ENCODE measurements at places on chromosomes 5 and 9.

- no peak for DNase-seq
Observed at GRCh38 chr9:134497283-134497860, 144.2 kb upstream of the COL5A1 start.

- no peak for DNase-seq
Observed at GRCh38 chr5:1125030-1125357, 13.1 kb upstream of the SLC12A7 start.

DNA sequence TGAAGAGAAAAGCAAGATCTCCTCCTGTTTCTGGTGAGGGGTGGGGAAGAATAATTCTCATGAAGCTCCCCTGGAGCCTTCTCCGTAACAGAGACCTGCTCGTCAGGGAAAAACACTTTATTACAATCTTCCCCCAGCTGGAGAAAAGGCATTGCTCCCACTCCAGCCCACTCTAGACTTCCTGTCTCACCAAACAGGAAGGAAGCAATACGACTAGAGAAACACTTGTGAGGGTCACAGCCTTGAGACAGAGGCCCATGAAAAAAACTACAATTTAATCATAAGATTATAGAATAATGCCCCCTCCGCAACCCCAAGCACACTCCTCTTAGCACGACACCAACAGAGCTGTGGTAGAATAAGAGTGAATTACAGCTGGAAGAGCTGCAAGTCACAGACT is 197.2 kb upstream of the S1PR3 start:
- DNase-seq = no peak

- no peak for DNase-seq
Observed at GRCh38 chr9:105308461-105309341, 64.2 kb downstream of the SLC44A1 start.

DNA sequence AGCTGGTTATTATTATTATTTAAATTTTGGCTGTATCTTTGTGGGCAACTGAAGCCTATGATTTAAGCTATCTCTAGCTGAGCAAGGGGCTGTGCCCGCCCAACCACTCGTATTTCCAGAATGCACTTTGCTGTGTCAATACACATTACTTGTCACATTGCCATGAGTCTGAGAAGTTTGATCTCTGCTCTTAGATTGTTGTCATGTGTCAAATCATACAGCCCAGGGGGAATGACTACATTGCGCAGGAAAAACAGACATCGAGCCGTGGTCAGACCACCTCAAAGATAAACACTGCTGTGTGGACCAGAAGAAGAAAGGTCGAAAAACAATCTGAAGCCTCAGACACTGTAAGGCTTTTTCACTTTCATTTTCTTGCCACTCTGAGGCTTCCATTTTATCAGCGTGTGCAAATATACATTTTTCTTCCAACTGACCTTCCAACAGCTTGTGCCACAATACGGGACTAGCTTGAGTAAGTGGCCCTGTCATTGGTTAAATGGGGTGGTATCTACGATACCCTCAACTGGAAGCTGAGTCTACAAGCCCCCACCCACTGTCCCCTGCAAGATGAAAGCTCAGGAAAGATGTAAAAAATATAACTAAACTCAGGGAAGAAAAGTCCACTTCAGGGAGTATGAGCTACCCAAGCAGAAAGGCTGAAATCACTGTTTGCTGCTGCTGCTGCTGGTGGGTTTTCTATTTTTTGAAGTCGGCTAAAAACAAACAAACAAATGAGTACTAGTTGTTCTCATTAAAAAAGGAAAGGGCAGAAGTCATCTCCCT is 603.0 kb downstream of the BNC2 start:
- DNase-seq = no peak

- no peak for DNase-seq
Observed at GRCh38 chr9:22354699-22355384, 91.8 kb upstream of the DMRTA1 start.

GRCh38 chr5:159094745-159095144 is 5.0 kb downstream of the EBF1 start:
- no peak for DNase-seq

GRCh38 chr5:165321912-165322311 is 1816.5 kb downstream of the MAT2B start:
- DNase-seq = no peak

GRCh38 chr5:99061711-99062110 is 132.9 kb upstream of the CHD1 start:
- no peak for DNase-seq

DNA sequence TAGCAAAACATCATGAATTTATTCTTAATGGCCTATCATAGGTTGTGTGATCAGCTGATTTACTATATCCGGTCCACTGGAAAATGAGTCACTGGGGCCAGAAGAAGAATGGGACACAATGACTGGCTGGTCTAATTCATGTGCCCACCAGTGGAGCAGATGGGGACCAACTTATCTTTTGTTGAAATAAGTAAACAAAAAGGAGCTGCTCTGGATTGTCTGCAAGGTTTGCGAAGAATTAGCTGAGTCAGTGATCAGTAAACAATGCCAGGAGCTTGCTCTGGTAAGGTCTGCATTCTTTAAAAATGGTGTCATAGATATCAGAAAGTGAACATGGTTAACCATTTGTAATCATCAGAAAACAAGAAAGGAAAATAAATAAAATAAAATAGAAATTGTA is 128.0 kb downstream of the RASEF start:
- DNase-seq = no peak

DNA sequence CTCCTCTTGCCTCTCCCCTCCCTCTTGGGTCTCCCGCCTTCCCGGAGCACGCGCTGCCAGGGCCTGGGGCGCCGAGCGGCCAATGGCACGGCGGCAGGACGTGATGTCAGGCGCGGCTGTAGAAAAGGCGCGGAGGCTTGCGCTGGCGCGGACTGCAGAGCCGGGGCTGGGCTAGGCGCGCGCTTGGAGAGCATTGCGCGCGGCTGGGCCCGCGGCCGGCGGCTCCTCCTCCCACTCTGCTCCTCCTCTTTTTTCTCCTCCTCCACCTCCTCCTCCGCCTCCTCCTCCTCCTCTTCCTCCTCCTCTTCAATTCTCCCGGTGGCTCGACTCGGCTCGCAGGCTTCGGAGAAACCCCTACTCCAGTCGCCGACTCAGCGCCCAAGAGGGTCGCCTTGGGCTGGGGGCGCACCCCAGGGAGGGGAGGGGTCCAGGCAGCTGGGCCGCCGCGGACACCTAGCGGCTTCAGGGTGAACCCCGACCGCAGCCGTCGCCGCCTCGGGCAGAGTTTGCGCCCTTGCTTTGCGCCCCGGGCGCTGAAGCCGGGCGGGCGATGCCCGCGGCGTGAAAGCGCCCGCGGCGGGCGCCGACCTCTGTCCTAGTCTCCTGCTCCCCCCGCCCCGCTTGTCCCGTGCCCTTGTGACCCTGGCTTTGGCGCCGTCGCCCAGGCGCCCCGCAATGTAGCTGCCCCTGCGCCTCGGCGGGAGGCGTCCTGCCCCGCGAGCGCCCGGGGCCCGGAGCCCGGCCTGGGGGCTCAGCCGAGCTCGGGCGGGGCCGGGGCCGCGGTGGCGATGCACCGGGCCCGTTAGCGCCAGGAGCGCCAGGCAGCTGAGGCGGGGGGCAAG is at the start of gene LHX2:
LHX2 (plus strand) TSS at position 309 of the 842 bp plus-strand sequence. CDS start 581 bp downstream, outside the sequence.
- no peak for DNase-seq

- no peak for DNase-seq
Observed at GRCh38 chr9:82196622-82197441, 208.3 kb downstream of the SPATA31D1 start.

GRCh38 chr5:97078958-97079743 is 63.3 kb downstream of the LIX1 start:
- DNase-seq = no peak

- no peak for DNase-seq
Observed at GRCh38 chr5:18605186-18605585, 970.9 kb downstream of the TAF11L14 start.

DNA sequence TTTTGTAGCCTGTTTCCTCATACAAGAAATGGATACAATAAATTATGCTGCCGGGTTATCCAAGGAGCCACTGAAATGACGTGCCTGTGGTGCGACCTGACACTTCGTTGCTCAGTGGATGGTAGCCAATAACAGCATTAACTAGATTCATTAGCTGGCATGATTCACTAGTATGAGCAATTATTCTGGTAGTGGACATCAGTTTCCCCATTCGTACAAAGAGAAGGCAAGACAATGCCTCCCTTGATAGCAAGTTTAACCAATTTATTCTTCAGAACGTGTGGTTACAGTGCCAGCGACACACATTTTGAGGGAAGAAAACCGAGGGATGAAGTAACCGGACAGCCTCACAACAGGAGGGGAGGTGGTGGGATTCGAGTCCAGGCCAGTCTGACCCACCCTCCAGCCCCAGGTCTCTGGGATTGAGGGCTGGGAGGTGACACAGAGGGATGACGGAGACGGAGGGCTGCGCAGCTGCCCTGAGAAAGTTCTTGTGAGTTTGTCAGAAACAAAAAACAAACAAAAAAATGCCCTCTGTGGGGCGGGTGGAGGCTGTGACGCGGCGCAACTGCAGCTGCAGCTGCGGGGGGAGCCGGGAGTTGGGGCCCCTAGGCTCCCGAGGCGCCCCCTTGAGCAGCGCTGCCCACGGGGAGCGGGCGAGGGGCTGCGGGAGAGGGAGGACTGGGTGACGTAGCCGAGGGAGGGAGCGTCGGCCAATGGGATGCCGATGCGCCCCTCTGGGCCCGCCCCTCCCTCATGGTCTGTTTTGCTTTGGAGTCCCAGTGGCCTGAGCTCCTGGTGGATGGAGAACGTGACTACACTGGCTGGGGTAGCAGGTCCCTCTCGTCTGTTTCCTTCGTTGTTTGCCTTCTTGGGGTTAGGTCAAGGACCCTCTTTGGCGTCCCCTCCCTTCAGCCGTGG is 10.9 kb downstream of the LHX2 start:
- DNase-seq = no peak

DNA sequence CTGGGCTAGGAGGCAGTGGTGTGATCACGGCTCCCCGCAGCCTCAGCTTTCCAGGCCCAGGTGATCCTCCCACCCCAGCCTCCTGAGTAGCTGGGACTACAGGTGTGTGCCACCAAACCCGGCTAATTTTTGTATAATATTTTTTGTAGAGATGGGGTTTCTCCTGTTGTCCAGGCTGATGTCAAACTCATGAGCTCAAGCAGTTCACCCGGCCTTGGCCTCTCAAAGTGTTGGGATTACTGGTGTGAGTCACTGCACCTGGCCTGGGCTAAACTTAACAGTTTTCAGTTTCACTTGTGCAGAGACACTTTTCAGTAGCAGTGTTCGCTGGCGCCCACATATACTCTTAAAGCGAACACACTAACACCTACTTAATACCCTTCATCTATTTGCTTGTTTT is 205.6 kb upstream of the ZNF608 start:
- DNase-seq = peak; percentile 45

DNA sequence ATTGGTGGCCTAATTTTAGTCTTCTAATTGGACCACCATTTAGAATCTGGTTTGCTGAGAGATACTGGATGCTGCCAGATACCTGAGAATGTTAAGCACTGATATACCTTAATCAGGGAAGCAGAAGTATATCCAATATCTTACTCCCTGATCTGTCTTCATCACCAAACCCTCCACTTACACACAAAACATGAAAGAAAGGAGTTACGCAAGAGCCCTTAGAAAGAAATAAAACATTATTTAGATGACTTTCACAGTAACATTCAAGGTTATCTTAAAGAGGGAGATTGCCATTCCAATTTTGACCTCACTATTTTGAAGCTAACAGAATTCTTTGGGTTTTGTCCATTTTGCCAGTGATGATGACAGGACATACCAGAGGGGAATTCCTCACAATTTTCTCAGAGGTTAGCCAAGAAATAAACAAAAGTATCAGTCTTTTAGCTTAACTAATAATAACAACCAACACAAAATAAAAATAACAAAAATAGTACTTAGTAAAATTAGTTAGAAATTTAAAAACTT is 496.1 kb downstream of the NFIB start:
- no peak for DNase-seq

GRCh38 chr9:127778280-127779135 is at the start of gene SH2D3C:
SH2D3C (minus strand) TSS chr9:127778666; CDS start chr9:127778627, 39 bp downstream.
- peak; percentile 60 for DNase-seq

- no peak for DNase-seq
Observed at GRCh38 chr9:132063281-132063680, 16.4 kb downstream of the MED27 start.

GRCh38 chr9:87301371-87301770 is 196.3 kb upstream of the DAPK1 start:
- no peak for DNase-seq

- DNase-seq = no peak
Observed at GRCh38 chr5:126536874-126537273, 58.1 kb downstream of the ALDH7A1 start.

- DNase-seq = no peak
Observed at GRCh38 chr5:149412783-149413476, 33.8 kb upstream of the IL17B start.

GRCh38 chr5:178612299-178612698 is 14.6 kb downstream of the CLK4 start:
- no peak for DNase-seq

GRCh38 chr9:929719-930118 is 46.7 kb upstream of the DMRT3 start:
- DNase-seq = no peak
